ENCODE measurements at places on chromosomes 12 and 14.

- DNase-seq = no peak
These were observed 2.8 kb downstream of the NUDT14 start for GRCh38 chr14:105178069-105178867.

DNA sequence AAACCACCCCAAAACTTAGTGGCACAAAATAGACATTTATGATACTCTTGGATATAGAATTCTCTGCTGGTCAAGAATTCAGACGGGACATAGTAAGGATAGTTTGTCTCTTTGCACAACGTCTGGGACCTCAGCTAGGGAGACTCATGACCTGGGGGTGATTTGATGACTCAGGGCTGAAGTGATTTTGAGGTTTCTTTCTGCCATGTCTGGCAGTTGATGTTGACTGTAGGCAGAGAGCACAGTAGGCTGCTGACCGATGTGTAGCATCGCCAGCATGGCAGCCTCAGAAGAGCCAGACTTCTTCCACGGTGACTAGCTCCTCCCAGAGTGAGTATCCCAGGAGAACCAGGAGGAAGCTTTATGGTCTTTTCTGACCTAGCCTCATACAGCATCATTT, 88.9 kb upstream of the FRMD6 start:
- no peak for DNase-seq

GRCh38 chr14:88576222-88576621, 13.4 kb downstream of the ZC3H14 start:
- no peak for DNase-seq

- DNase-seq = no peak
These were observed 17.3 kb downstream of the KRT7 start for GRCh38 chr12:52250048-52250990.

DNA sequence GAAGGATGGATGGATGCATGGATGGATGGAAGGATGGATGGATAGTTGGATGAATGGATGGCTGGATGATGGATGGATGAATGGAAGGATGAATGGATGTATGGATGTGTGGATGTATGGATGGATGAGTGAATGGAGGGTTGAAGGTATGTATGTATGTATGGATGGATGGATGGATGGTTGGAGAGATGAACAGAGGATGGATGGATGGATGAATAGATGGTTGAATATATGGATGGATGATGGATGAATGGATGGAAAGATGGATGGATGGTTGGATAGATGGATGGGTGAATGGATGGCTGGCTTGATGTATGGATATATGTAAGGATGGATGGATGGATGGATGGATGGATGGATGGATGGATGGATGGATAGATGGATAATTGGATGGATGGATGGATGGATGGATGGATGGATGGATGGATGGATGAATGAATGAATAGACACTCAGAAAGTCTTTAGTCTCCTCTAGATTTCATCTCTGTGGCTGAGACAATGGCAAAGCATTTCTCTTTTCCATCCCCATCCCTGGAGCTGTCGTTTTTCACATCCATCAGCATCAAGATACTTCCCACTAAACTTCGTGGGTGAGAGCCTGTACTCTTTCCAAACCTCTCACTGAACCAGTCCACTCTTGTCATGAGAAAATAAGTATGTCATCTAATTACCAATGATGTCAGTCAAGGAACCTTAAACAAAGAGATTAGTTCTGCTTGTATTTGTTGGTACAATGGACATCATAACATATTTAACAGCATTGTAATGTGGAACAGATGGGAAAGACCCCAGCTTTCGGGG, 74.8 kb upstream of the CLMN start:
- no peak for DNase-seq

DNA sequence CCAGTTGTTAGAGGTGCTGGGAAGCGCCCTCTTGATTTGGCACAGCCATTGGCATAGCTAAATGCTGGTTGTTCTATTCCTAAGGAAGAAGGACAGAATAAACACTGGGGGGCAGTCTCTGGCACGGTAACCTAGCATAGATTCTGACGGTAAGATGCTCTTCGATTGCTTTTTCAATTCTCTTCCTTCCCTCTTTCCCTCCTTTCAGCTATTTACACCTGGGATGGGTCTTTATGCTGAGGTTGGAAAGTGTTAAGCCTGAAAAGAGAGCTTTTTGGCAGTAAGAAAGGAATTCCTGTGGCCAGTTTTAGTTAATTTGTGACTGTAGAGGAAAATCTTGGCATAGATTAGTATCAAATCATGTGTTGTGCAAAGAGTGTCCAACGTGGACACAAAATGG, 162.8 kb downstream of the SNAPC1 start:
- no peak for DNase-seq

DNA sequence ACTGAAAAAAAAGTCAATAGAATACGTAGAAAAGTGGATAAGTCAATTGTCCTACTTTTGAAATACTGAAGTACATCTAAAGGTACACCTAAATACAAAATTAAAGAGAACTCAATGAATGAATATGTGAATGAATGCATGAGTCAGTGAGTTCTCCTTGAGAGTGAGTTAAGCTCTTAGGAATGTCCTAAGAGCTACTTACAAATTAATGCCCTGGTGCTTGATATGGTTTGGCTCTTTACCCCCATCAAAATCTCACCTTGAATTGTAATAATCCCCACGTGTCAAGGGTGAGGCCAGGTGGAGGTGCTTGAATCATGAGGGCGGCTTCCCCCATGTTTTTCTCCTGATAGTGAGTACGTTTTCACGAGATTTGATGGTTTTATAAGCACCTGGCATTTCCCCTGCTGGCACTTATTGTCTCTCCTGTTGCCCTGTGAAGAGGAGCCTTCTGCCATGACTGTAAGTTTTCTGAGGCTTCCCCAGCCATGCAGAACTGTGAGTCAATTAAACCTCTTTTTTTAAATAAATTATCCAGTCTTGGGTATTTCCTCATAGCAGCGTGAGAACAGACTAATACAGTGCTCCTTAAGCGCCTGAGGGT, 192.2 kb upstream of the ARHGAP5 start:
- no peak for DNase-seq

DNA sequence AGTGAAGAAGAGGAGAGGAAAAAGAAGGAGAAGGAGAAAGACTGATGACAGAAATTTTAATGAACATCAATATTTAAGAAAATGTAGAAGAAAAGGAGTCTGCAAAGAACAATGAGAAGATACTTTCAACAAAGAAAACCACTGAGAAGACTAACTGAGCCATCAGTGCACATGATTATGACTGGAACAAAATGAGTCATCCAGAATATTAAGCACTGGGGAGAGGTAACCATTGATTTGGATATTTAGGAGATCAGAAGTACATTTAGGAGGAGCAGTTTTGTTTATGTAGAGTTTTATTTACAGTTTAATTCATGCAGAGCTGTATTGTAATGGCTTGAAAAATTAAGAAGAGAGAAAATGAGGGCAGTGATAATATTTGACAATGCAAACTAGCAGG, 159.1 kb downstream of the C12orf50 start:
- DNase-seq = no peak

All from stimulated activated CD8-positive, alpha-beta memory T cell treated with anti-CD3 and anti-CD28 coated beads, Interleukin-7, amount 100 ng/mL, for 4 hours (primary cell).